ENCODE measurements at places on chromosomes 11 and 22.

- DNase-seq: no peak
These were observed 286.2 kb downstream of the TMEM135 start for GRCh38 chr11:87323899-87324298.

- no peak for DNase-seq
These were observed 129.0 kb upstream of the PARVA start for GRCh38 chr11:12248330-12248729.

DNA sequence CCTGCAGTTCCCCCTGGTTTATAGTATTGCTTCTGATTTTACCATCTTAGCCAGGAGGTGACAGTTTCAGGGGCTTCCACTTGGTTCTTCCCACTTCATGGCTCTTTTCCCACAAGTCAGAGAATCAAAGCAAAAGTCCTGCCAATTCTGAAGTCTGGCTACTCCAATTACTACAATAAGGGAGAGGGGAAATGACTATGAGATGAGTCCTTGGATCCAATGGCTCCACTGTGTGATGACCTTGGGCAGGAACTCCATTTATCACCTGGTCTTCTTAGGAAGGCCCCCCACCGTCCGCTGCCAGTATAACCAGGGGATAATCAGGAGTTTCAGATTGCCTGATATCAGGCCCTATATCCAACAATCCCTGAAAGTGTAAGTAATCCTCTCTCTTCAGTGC lies 31.6 kb upstream of the CCND1 start:
- no peak for DNase-seq

DNA sequence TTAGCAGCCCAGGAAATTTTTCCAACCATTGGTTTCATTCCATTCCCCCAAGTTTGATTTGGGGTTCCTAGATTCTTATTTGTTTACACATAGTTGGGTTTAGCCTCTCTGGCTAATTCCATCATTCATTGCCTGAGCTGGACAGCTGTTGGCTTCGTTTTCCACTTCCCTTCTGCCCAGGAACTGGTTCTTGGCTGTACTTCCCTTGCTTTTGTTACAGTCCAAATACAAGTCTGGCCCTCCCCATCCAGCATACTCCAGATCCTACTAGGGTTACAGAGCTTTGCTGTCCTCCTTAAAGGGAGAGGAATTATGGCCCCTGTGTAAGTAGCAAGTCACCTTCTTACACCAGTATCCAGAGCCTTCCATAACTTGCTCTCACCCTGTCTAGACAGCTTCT lies 356.3 kb downstream of the FAT3 start:
- DNase-seq: no peak

DNA sequence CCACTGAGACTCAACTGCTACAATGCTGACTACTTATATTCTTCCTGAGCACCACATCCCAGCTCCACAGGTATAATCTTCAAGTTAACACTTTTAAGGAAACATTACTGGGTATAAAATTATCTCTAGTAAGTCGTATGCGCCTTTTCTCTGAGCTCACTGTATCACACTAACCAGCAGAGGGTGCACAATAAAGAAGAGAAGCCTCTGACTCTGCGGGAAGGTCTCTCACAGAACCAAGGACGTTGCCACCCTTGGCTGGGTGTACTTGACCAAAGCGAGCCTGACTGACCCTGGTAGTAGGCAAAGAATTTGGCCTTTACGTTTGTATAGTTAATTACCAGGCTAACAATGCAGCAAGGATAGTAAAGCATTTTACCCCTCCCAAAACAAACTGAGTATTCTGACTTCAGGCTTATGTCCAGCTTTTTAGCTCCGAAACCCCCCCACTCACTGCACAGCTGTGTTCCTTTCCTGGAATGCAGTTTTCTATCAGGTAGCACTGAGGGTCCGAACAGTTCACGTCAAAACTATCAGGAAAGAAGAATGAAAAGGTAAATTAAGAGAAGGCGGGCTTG lies at the start of gene BTBD18:
BTBD18 (minus strand) TSS at position 144 of the 578 bp plus-strand sequence. CDS start 631 bp downstream, outside the sequence.
- no peak for DNase-seq

- DNase-seq: no peak
These were observed 64.8 kb downstream of the IGF2 start for GRCh38 chr11:2074266-2074825.

- no peak for DNase-seq
These were observed 70.6 kb upstream of the MPEG1 start for GRCh38 chr11:59283311-59283710.

DNA sequence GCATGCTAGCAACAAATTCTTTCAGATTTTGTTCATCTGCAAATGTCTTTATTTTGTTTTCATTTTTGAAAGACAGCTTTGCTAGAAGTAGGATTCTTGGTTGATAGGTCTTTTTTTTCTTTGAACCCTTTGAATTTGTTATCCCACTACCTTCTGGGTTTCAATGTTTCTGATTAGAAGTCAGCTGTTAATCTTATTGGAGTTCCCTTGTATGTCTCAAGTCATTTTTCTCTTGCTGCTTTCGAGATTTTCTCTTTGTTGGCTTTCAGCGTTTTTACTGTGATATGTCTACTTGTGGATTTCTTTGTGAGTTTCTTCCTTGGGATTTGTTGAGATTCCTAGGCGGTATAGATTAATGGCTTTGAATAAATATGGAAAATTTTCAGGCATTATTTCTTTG lies 27.2 kb upstream of the MS4A8 start:
- DNase-seq: no peak

- no peak for DNase-seq
These were observed 75.6 kb downstream of the TP53I11 start for GRCh38 chr11:44875037-44875436.

- no peak for DNase-seq
These were observed 119.1 kb downstream of the MN1 start for GRCh38 chr22:27682437-27682836.

DNA sequence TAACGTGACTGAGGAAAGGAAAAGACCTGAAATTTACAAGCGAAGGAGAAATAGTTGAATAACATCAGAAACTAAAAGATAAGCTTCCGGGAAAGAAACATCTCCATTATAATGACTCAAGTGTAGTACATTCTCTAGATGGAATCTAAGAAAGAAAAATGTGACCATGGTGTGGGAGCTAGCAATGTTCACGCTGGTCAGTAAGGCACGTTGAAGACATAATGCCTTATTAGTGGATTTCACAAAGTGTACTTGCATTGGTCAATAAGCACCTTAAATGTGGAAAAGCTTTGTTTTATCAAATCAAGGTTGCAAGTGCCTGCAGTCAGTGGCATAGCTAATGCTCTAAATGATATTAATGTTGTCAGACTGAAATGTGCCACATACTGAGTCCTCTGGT lies 2.8 kb upstream of the LARGE1 start:
- no peak for DNase-seq

DNA sequence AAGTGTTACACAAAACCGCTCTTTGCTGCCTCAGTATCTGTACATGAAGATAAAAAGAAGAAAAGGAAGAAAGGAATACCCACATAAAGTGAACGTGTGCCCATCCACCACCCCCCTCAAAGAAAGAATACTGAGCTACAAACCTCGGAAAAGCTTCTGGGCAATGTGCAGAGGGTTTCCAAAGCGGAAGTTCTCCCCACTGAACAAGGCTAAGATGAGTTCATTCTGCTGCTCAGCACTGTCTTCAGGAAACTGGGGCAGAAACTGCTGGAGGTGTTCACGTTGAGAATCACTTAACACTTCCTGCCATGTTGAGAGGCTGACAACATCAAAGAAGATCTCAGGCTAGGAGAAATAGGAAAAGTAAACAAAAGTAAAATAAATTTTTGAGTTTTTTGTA lies 6.9 kb downstream of the NFRKB start:
- no peak for DNase-seq

- no peak for DNase-seq
These were observed 31.5 kb upstream of the TSPAN18 start for GRCh38 chr11:44695169-44695833.

GRCh38 chr11:44831605-44832394 lies 105.0 kb downstream of the TSPAN18 start:
- no peak for DNase-seq

DNA sequence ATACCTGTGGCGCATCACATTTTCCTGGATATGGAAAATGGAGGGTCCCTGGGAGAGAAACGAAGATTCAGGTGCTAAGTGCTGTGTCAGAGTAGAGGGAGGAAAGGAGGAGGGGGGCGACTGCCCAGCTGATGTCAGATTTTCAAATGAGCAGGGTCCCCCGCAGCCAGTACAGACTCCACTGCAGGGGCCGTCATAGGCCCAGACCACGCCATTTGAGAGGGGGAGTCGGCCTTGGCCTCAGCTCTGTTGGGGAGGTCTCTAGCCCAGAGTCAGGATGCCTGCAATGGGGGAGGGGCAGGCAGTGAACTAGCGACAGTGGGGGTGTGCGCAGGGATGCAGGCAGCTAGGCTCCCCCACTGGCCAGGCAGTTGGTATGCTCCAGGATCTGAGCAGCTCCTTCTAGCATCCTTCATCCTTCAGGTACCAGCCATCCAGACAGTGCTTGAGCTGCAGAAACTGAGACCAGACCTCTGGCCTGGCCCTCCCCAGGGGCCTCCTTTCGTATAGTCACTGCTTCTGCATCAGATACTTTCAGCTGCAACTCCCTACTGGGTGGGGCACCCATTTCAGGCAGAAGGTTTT lies at the start of the genes BSCL2 and GNG3:
BSCL2 (minus strand) TSS at position 148 of the 585 bp plus-strand sequence. CDS start 229 bp downstream, outside the sequence.
GNG3 (plus strand) TSS at position 400 of the 585 bp plus-strand sequence. CDS start 620 bp downstream, outside the sequence.
- no peak for DNase-seq

- no peak for DNase-seq
These were observed 46.5 kb downstream of the CDPF1 start for GRCh38 chr22:46203601-46203980.

DNA sequence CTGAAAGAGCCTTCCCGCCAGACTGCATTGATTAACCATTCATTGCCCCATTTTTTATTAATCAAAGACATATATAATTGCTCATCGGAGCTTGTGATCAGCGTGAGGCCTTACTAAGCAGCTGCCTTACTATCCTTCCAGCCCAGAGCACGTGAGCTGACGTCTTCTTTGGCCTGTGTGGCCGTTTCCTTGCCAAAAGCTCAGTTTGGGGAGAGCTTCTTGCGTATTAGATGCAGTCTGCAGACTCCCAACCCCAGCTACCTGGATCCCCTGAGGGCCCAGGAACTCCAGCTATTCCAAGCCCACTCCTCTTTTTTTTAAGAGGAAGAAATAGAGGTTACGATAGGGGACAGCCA lies 784 bp upstream of the SLC43A3 start:
- no peak for DNase-seq

- DNase-seq: no peak
These were observed 60.5 kb upstream of the ARHGAP32 start for GRCh38 chr11:129252621-129253020.

- no peak for DNase-seq
These were observed 1251.9 kb downstream of the BRD1 start for GRCh38 chr22:48575618-48576332.

DNA sequence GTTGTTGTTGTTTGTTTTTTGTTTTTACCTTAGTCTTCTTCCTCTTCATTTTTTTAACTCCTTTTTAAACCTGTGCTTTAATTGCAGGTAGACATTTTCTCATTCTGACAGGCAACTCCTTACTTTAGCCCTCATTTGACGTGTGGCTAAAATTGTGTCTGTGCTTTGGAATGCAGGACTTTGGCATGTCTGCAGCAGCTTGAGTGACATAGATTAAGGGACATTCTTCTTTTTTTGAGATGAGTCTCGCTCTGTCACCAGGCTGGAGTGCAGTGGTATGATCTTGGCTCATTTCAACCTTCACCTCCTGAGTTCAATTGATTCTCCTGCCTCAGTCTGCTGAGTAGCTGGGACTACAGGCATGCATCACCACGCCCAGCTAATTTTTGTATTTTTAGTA lies 100.8 kb downstream of the FAT3 start:
- no peak for DNase-seq

DNA sequence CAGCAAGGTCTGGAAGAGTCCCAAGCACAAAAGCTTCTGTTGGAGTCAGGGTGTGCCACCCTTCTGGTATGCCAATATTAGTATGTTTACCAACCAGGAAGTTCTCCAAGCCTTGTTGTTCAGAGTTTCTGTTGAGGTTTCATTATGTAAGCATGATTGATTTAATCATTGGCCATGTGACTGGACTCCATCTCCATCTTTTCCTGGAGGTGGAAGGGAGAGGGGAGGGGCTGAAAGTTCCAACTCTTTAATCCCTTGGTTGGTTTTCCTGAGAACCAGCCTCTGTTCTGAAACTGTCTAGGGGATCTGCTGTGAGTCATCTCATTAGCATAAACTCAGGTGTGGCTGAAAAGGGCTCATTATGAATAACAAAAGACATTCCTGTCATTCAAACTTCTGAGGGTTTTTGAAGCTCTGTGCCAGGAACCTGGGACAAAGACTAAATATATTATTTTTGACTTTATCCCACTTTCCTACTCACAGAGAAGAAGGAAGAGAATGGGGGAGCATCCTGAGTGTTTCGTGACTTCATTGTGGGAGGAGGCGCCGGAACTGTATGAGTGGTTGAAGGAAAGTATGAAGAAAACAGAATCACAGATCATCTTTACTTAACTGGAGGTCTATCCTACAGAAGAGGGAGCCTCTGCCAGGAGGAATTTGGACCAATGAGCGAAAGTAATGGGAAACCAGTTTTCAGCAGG lies 138.2 kb downstream of the NECTIN1 start:
- no peak for DNase-seq

- no peak for DNase-seq
These were observed 11.7 kb upstream of the DNAJB13 start for GRCh38 chr11:73939096-73939495.

- DNase-seq: no peak
These were observed 7.9 kb upstream of the SH3BP1 start for GRCh38 chr22:37631448-37632173.

GRCh38 chr11:27089746-27090145 lies 49.1 kb downstream of the BBOX1 start:
- no peak for DNase-seq

- no peak for DNase-seq
These were observed 32.9 kb downstream of the MADD start for GRCh38 chr11:47302853-47303252.

DNA sequence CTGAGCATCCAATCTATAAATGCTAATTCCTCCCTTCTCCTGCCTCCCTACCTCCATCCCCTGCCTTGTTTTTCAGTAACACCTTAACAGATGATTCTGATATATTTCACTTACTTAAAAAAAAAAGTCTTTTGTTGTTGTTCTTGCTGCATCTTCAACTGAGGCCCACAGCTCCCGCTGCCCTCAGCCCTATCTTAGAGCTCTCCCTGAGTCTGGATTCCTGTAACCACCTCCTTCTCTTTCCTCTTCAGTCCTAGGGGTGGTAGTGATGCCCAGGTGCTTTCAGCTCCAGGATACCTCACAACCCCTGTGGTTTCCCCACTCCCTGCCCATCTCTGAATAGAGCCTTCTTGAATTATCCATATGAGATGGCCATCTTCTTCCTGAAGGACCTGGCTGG lies 3.7 kb upstream of the KCNE3 start:
- DNase-seq: no peak

DNA sequence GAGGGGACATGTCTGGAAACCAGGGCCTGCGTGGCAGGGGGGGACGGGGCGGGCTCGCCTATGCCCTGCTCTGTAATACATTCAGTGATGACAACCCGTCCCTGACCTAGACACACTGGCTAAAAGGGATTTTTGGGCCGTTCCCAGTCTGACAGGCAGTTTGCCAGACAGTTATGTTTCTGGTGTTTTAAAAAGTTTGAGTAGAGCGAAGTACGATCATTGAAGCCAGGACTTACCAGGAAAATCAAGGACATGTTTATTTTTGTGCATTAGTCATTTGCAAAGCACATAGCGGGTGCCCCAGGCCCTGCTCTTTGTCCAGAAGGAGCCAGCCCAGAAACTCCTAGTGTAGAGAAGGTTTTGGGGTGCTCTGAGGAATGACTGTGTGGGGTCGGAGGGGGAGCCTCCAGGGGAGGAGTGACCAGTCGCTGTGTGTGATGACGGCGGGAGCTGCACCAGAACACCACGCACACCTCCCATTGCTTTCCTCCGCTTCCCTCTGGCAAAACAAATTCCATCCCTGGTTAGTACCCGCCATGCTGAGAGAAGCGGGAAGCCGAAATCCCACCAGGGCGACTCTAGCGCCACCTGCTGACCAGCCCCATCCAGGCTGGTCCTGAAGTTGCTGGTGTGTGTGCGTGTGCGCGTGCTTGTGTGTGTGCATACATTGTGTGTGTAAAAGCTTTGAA lies 50.8 kb downstream of the FBLN1 start:
- no peak for DNase-seq
